ENCODE measurements at places on chromosomes 1 and 21. TPM values are rescaled to one million over a fixed set of nuclear protein-coding genes. Genes with fewer than 3 reads are reported as not detected.

GRCh38 chr1:44785501-44786137 is 2.4 kb downstream of the BEST4 start:
- no peaks in the 10 kb centered on the region for H3K36me3 ChIP-seq
- H3K27ac ChIP-seq: no peak overlapping the region
- DNase-seq: no peak
- peaks cover 7% of the 10 kb centered on the region for H3K4me1 ChIP-seq
- H3K27me3 ChIP-seq: no peaks in the 10 kb centered on the region

- H3K36me3 ChIP-seq: peaks cover 40% of the 10 kb centered on the region
- DNase-seq: no peak
- H3K27ac ChIP-seq: no peak overlapping the region
- H3K4me1 ChIP-seq: no peaks in the 10 kb centered on the region
- no peak overlapping the region for H3K4me3 ChIP-seq
Measured at GRCh38 chr1:156136970-156137483, 16.4 kb upstream of the SEMA4A start.

- H3K4me3 ChIP-seq: no peak overlapping the region
- DNase-seq: no peak
Measured at GRCh38 chr1:3998086-3998485, 98.0 kb upstream of the C1orf174 start.

DNA sequence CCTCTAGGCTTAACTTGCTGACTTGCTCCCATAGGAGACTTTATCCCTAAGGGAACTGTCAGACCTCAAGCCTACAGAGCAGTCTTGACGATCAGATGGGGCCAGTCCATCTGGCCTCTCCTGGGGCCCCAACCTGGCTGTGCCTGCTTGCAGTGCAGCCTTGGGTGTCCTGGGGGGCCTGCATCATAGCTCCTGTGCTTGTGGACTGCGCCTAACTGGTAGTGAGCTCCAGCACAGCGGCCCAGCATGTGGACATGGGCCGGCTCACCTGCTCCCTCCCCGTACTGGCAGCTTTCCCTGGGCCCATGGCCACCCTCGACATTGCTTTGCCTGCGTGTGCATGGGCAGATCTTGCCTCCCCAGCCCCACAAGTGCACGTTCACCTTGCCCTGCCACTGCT is 76.1 kb downstream of the INTS7 start:
- no peaks in the 10 kb centered on the region for H3K4me1 ChIP-seq
- H3K27me3 ChIP-seq: no peaks in the 10 kb centered on the region
- peaks cover 7% of the 10 kb centered on the region for H3K36me3 ChIP-seq

DNA sequence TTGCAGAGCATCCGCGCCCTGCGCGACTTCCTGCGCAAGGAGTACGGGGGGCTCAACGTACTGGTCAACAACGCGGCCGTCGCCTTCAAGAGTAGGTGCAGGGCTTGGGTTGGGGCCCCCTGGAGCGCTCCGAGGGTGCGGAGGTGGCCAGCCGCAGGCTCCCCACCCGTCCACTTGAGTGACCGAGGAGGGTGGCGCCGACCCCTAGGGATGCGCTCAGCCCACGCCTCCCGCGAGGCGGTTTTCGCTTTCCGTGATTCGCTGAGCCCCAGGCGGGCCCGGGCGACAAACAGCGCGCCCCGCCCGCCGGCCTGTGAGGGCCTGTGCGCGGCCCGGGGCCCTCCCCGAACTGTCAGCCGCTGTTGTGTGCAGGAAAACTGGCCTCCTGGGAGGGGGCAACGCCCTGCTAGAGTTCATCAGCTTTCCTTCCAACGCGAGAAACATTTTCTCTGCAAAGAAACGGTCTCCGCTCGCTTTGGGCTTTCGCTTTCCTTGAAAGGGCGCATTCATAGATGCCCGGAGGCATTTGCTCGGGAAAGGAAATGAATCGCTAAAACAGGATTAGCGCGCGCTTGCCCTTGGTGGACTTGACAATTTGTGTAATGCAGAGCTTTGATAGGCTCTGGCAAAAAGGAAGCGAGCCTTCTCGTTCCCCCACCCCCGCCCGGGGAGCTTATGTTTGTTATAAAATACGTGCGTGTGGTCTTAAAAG is 668 bp downstream of the CBR3 start:
- DNase-seq: peak; percentile 71
- H3K4me1 ChIP-seq: no peaks in the 10 kb centered on the region
- no peaks in the 10 kb centered on the region for H3K27me3 ChIP-seq
- H3K4me3 ChIP-seq: peak overlapping the region; percentile 41

DNA sequence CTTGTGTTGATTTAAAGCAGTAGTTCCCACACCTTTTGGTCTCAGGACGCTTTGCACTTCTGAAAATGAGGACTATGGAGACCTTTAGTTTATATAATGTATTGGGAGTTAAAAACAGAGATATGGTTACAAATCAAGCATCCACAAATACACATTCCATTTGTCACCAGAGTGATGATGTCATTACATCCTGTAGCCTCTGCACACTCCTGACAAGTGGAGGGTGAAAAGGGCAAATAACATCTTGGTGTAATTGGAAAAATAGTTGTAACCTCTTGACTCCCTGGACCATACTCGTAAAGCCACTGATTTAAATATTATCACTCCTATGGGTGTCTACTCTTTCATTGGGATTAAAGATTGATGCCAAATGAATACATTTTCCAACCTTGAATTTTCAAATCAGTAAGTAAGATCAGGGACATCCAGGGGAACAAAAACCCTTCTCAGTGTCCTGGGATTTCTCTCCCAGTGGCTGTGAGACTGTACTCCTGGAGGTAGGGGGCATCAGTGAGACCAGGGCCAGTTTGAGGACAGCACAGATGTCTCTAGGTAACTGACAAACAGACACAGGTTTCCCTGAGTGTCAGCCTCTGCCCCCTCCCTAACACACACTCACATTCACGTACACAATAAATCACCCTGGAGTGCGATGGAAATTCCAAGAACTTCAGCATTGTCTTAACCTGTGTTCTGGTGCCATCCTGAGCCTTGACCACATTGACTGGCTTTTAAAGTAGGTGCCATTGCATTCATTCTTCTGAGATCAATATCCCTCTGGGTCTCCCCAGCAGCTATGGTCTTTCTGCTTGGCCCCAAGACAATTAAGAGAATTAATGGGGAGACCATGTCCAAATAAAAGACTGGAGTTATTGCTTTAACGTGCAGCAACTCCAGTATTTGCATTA is 63.0 kb downstream of the NR5A2 start:
- no peak overlapping the region for H3K27ac ChIP-seq
- no peak overlapping the region for H3K4me3 ChIP-seq
- H3K27me3 ChIP-seq: no peaks in the 10 kb centered on the region

- no peaks in the 10 kb centered on the region for H3K36me3 ChIP-seq
- DNase-seq: no peak
- no peak overlapping the region for H3K27ac ChIP-seq
- H3K4me3 ChIP-seq: no peak overlapping the region
- H3K27me3 ChIP-seq: no peaks in the 10 kb centered on the region
- peaks cover 4% of the 10 kb centered on the region for H3K4me1 ChIP-seq
Measured at GRCh38 chr1:207990876-207991582, 80.1 kb upstream of the CD34 start.

DNA sequence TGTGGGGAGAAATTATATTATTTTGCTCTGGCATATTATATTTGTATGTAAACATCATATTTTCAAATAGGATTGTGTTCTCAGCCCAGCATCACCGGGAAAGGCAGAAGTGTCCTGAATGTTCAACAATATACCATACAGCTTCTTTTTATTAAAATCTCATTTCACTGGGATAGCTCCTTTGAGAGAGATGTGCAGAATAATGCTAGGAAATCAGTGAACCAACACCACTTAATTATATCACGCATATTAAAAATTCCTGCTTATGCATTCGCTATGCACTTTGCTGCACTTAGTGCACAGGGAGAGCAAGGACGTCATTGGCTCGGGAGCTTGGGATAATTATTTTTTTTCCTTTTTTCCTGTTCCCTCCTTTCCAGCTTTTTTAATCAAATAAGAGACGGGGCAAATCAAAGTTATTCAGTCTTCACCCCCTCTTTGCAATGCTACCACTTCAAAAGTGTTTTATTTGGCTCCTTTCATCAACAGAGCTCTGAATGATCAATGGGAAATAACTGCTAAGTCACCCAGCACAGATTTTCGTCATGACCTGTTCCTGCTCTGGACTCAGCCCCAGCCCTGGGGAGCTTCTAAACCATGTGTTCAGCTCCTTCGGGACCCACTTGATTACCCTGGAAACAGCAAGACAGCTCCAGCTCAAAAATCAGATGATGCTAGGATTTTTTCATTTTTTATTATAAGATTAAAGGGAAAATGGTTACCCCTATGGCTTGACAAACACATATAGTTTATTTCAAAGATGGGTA is 165.5 kb upstream of the DUSP10 start:
- no peaks in the 10 kb centered on the region for H3K4me1 ChIP-seq
- DNase-seq: no peak
- no peaks in the 10 kb centered on the region for H3K27me3 ChIP-seq
- no peak overlapping the region for H3K27ac ChIP-seq
- no peaks in the 10 kb centered on the region for H3K36me3 ChIP-seq

DNA sequence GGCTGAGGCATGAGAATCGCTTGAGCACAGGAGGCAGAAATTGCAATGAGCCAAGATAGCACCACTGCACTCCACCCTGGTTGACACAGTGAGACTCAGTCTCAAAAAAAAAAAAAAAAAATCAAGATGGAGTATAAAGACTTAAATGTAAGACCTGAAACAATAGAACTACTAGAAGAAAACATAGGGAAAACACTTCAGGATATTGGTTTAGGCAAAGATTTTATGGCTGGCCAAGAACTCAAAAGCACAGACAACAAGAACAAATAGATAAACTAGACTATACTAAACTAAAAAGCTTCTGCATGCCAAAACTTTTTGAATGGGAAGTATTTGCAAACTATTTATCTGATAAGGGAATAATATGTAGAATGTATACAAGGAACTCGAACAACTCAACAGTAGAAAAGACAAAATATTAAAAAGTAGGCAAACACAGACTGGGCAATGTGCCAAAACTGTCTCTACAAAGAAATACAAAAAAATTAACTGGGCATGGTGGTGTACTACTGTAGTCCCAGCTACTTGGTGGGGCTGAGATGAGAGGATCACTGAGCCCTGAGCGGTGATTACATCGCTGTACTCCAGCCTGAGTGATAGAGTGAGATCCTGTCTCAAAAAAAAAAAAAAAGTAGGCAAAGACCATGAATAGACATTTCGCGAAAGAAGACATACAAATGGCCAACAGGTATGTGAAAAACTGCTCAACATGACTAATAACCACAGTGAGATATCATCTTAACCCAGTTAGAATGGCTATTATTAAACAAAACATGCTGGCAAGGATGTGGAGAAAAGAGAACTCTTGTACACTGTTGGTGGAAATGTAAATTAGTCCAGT is 25.3 kb downstream of the DTL start:
- no peaks in the 10 kb centered on the region for H3K36me3 ChIP-seq
- no peaks in the 10 kb centered on the region for H3K4me1 ChIP-seq
- no peaks in the 10 kb centered on the region for H3K27me3 ChIP-seq
- H3K27ac ChIP-seq: no peak overlapping the region

DNA sequence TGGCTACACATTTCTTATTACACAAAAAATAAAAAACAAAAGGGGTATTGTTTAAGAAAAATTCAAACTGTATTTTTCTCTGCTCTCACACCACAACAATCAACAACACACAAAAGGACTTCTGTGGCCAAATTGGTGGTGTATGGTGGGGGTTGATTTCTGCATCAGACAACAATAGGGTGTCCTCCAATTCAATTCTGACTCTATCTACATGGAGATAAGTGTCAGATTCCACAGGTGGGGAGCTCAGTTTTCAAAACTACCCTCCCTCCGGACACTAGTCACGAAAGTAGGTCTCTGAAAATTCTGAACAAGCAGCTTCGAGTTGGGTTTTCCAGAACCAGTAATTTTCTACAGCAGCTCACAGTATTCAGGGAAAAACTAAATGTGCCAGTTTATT is 744.9 kb upstream of the NCAM2 start:
- H3K27me3 ChIP-seq: no peaks in the 10 kb centered on the region
- DNase-seq: no peak
- no peaks in the 10 kb centered on the region for H3K4me1 ChIP-seq

DNA sequence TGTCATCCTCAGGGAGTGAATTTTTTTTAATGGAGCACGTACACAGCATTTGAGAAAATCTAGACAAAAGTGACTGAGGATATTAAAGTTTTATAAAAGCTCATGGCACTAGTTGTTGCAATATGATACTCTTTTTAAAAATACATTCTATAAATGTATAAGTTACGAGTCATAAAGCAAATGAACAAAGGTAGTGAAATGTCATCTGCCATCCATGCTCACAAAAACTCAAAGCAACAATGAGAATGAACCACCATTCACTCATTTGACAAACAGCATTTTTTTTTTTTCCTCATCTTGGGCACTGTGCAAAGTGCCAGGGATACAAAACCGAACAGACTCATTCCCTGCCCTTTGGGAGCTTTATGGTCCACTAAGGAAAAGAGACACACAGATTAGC is 38.7 kb downstream of the GPR137B start:
- H3K27me3 ChIP-seq: no peaks in the 10 kb centered on the region
- peaks cover 6% of the 10 kb centered on the region for H3K36me3 ChIP-seq
- H3K4me3 ChIP-seq: no peak overlapping the region
- H3K27ac ChIP-seq: no peak overlapping the region

DNA sequence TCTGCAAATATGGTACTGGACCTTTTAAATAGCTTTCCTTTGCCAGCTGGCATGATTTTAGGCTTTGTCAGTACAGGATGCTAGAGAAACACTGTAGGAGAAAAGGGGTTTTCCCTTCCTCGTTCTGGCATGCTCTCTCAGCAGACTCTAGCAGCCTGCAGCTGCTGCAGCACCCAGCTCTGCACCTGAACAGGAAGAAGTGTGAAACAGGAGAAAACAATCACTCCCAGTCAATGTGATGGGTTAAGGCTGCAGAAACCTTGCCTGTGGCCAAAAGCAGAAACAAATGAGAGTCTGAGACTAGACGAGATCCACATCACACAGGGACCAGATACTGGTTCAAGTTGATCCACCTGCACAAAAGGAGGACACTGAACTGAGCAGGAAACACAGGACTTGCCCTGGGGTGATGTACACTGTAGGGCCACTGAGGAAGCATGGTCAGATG is 21.2 kb downstream of the OVGP1 start:
- no peaks in the 10 kb centered on the region for H3K36me3 ChIP-seq
- H3K27me3 ChIP-seq: no peaks in the 10 kb centered on the region
- H3K4me3 ChIP-seq: no peak overlapping the region
- peak; percentile 74 for DNase-seq

SLC35E2B gene
- 45.9 TPM for total RNA-seq

DENND2D gene
- total RNA-seq: 39.3 TPM

LCE1D gene
- not detected for total RNA-seq

PRKAA2 gene
- 6.1 TPM for total RNA-seq

KMO gene
- total RNA-seq: 2.2 TPM

SLAMF6 gene
- total RNA-seq: 2.4 TPM

CAPZB gene
- 94.7 TPM for total RNA-seq
